ENCODE measurements at places on chromosomes 11 and 22.

- no peak for DNase-seq
Observed at GRCh38 chr22:49325531-49326395, 501.9 kb downstream of the BRD1 start.

DNA sequence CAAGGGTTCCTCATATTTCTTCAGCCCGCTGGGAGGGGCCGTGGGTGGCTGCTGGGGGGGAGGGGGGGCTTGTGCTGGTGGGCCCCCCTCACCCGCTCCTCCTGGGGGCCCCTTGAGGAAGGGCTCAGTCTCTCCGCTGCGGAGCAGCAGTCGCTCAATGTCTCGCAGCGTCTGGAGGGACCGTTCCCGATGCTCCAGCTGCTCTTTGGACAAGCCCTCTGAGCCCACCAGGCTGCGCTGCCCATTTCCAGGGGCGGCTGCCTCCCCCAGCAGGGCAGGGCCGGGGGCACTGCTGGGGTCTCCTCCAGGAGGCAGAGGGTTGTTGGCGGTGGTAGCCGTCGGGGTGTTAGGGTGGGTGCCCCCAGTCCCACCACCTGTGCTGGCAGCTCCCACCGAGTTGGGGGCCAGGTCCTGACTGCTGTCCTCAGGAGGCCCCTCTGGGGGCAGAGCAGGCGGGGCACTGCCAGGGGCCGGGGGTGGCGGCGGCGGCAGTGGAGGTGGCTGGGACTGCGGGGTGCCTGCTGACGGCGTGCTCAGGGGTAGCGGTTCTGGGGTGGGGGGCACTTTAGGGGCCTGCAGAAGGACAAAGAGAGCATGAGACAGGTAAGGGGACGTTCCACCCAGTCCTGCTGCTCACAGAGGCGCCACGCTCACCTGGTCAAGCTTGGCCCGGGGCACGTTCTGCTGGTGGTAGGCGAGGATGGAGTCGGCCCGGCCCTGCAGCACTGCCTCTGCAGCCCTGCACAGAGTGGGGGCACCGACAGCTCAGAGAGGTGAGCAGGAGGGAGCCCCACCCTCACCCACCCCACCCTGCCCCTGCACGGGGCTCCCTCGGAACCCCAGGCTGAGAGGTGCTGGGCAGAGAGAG lies 18.9 kb downstream of the CXCR5 start:
- no peak for DNase-seq

GRCh38 chr11:1767399-1768140 lies 3.8 kb upstream of the CTSD start:
- no peak for DNase-seq

- DNase-seq: no peak
Observed at GRCh38 chr11:110984147-110984546, 261.4 kb upstream of the POU2AF2 start.

- DNase-seq: peak; percentile 84
Observed at GRCh38 chr22:35620624-35621251, 3.6 kb upstream of the MB start.

DNA sequence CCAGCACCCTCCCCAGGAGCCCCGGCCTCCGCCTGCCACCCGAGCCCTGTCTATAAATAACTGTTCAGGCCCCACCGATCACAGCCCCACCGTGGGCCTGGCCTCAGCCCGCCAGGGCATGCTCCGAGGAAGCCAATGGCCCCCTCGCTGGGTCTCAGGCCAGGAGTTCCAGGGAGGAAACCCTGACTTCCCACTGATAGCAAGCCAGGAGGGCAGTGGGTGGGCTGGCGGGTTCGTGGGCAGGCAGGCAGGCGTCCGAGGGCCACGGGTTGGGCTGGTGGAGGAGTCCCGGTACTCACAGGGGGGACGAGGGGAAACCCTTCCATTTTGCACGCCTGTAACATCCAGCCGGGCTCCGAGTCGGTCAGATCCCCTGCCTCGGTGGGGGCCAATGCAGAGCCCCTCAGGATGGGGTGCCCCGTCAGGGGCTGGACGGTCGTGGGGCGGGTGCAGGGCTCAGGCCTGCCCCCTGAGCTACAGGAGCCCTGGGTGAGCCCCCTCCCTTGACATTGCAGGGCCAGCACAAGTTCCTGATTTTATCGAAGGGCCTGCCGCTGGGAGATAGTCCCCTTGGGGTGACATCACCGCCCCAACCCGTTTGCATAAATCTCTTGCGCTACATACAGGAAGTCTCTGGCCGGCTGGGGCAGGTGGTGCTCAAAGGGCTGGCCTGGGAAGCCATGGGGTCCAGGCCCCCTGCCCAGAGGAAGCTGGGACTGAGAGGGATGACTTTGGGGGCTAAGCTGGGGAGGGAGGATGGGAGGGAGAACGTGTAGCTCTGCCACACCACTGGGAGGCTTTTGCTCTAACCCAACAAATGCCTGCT lies at the start of gene SPI1:
SPI1 (minus strand) TSS at position 538 of the 826 bp plus-strand sequence; CDS start at position 344, 194 bp downstream.
- DNase-seq: no peak

DNA sequence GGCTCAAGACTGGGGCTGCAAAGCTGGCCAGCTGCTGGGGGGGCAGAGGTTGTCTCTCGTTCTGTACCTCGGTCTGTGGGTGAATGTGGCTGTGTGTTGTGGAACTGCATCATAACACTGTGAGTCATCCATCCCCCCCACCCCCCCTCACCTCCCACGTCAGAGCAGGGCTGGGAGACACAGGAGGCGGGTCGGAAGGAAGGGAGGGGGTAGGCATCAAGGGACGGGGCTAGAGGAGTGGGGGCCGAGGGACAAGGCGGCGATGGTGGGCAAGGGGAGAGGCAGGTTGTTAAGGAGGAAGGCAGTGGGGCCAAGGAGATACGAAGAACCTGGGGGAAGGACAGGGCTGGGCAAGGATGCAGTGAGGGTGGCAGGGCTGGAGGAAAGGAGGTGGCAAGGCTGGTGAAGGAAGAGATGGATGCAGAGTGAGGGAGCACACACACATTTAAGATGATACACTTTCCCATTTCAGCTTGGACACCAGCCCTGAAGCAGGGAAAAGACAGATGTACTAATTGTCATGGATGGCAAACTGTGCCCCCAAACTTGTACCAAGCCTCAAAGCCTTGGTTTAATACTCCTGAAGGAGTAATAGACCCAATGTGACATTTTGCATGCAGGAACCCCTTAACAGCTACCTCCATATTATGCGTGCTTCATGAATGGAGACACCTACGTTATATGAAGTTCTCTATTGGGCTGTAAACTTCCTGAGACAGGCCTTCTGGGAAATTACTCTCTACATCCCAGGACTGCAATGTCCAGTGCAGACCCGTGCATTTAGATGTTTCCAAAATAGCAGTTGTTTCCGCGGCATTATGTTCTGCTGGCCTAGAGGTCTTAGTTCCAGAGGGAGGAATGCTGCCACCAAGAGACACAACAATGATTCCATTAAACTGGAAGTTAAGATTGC lies at the start of gene YPEL4:
YPEL4 (minus strand) TSS at position 87 of the 913 bp plus-strand sequence. CDS start 2,805 bp downstream, outside the sequence.
- DNase-seq: peak; percentile 74

DNA sequence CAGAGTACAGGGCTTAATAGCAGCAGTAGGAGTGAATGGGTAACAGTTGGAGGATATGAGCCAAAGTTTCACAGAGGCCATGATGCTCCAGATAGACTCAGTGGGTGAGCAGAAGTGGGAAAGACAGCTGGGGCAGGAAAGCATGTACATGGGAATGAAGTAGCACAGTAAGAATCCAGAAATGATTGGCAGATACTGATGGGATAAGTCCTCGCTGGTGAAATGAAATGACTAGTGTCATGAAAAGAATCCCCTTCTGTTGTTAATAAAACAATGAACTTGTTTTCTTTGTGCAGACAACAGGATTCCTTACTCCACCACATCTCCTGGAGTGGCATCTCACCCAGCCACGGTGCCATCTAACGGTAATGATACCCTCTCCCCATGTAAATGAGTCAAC lies 17.4 kb upstream of the PANX1 start:
- no peak for DNase-seq

DNA sequence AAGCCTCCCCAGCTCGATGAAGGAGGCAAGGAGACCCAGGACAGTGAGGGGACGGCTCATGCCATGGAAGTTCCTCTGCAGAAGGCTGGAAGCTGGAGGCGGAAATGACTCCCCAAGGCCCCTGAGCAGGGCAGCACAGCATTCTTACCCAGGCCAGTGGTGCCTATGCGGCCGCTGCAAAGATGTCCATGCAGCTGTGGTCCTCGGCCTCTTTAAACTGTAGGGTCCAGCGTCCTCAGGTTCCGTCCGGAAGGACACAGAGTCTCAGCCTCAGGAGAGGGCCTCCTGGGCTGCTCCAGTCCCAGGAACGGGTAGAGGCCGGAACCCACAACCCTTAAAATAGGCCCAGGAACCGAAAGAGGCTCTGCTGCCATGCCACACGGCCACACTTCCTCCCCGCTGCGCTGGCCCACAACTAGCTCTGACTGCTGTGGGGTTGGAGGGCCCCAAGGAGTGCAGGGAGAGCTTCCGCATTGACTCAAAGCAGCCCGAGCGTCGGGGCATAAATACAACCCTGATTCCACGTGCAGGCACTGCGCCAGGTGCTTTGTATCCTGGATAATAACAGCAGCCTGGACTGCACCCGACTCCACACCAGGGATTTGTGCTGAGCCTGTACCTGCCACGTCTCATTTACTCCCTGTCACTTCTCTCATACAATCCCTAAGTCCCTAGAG lies 5.5 kb downstream of the KIAA0930 start:
- DNase-seq: no peak

Data from tongue (tissue), 3 donors.